Posterior vena cava (tissue), 2 donors: ENCODE measurements at places on chromosomes 7 and 10. TPM values are rescaled to one million over a fixed set of nuclear protein-coding genes. Genes with fewer than 3 reads are reported as not detected.

Gene CYP3A5
- 0.62 TPM for total RNA-seq

Gene RASA4
- 47.9 TPM for total RNA-seq

Gene TLX1
- not detected for total RNA-seq

Gene GJD4
- total RNA-seq = not detected

Gene URGCP
- 27.9 TPM for total RNA-seq

Gene BMPER
- 5.6 TPM for total RNA-seq

- no peak for DNase-seq
Observed at GRCh38 chr10:117148284-117148683, 10.2 kb upstream of the VAX1 start.

GRCh38 chr10:55062349-55062748 is 261.3 kb upstream of the PCDH15 start:
- DNase-seq = no peak

DNA sequence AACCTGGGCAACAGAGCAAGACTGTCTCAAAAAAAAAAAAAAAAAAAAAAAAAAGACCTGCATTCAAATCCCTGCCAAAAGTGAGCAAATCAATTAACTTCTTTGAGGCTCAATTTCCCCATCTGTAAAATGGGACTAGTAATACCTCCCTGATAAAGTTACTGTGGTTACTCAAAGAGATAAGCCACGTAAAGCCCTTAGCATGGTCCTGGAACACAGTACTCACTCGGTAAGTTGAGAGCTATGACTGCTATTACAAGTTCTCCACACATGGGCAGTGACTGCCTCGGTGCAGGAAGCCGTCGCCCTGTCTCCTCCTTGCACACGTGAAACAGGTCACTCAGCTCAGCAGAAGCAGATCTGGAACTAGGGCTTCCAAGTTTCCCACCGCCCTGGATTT is 37.9 kb downstream of the DDIT4 start:
- DNase-seq = no peak

DNA sequence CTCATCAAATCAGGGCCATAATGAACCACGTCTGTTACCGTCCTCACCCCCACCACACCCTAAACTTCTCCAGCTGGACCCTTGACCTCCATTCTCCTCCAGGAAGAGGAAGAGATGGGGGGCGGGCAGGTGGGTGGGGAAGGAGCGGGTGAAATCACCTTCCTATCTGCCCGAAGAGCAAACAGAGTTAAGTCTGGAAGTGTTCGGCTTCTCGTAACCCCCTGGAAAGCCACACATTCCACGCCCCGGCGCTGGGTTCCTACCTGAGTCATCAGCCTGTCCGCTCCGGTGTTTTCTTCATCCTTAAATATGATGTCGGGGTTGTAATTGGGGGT is 736 bp downstream of the SHH start:
- no peak for DNase-seq

GRCh38 chr7:70830060-70830395 is 301.9 kb upstream of the GALNT17 start:
- no peak for DNase-seq

- no peak for DNase-seq
Observed at GRCh38 chr7:3493499-3493898, 192.4 kb downstream of the SDK1 start.

DNA sequence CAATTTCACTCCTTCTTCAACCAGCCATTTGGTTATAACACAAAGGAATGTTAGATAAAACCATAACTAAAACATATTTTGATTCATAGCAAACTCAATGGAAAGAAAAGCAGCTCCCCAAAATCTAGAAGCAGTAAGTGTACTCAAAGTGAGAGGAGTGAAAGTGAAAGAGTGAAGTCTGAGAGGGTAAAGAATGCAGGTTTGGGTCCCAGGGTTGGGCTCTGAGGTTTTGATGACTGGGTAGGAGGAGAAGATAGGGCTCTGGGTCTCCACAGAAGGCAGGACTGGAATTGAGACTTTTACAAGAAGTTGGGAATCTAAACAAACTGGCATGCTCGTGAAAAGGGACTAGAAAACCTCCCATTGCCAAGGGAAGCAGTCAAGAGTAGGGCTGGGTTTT is 85.4 kb upstream of the RSU1 start:
- DNase-seq = no peak

DNA sequence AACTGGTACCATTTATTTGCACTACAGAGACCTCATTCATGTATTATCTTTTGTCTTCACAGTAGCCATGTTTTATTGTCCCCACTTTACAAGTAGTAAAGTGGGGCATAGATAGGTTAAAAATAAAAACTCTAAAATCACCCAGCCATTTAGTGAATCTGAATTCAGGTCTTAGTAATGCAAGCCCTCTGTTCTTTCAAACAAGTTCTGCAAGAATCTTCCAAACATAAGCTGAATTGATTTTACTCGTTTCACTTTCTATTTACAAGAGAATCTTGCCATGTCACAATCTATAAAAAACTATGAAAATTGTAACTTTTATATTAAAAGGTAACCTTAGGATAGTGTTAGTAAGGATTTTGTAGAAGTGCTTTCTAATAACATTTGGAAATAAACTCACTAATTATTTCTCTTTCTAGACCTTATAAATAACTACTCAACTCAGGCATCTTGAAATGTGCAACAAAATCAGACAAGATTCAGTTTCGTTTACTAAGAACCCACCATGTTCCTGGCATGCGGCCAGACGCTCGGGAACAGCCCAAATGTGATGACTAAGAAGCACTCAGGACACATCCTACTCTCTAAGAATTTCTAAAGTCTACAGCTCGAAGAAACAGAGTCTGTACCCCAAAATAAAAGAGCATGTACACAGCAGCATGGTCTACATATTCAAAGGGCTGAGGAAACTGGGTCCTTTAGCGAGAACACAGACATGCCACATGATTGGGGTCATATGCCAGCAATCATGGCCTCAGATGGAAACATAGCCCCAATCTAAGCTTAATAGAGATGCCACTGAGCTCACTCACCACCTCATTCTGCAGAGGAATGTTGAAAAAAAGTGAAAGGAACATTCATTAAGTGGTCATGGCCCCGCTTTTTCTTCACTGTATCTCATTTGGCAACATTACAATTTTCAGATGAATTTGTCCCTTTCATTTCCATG is 167.6 kb downstream of the AMPH start:
- DNase-seq = peak; percentile 91

DNA sequence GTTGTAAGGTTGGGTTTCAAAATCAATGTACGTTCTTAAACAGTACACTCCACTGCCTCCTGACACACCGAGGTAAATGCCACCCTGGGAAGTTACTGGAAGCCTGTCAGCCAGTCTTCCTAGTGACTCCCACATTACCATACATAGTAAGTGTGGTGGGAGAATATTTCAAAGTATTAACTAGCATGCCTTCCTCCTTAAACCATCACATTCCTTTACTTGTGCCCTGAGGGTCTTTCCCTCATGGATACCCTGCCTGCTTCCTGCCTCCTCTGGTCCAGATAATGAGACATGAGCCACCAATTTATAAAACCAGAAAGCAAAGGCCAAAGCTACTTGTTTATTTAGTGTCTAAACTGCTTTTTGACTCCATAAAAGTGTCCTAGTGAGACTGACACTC is 23.3 kb upstream of the SORCS3 start:
- no peak for DNase-seq

DNA sequence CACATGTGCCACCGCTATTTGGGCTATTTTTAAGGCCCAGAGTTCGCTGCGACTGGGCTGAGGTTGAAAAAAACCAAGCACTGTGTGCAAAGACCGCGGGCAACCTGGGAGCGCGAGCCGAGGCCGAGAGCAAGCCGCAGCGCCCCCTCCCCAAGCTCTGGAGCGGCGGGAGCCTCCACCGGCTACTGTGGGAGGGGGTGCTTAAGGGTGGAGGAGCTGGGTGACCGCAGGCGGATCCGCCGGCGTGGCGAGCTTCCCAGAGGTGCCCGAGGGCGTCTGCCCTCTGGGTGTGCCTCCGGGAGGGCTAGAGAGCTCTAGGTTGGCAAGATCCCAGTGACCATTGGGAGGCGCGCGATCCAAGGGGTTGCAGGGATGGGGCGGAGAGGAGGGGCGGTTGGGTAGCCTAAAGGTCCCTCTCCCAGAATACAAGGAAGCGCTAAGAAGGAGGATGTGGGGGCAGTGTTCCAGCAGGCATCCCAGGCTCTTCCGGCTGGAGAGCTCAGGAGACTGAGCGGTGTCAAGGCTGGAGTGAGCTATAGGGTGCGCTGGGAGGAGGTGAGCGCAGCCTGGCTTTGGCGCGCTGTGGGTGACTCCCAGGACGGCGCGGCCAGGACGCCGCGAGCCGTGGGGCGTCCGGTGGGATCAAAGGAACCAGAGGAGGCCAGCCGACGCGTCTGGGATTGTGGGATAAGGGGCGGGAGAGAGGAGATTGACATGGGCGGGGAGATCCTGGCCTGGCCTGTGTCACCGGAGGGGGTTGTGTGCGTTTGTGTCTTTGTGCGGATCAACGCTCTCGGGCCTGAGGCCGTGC is 8.0 kb downstream of the DLX5 start:
- DNase-seq = no peak

- DNase-seq = no peak
Observed at GRCh38 chr7:68209486-68209885, 1212.9 kb downstream of the TYW1 start.

DNA sequence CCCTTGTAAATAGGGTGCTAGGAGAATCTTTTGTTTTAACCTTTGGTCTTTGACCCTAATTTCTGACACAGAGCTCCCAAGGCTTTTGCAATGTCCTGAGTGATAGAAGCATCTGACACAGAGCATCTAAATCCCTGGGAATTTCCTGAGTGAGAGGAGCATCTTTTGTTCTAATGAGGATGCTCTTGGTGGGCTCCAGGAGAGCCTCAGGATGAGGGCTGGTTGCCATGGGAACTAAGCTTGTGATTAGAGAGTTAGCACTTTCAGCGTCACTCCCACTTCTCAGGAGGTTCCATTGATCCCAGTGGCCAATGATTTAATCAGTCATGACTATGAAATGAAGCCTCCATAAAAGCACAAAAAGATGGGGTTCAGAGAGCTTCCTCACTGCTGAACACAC is 264.8 kb downstream of the KIF20B start:
- DNase-seq = no peak

- DNase-seq = no peak
Observed at GRCh38 chr10:3727268-3727667, 57.7 kb downstream of the KLF6 start.

DNA sequence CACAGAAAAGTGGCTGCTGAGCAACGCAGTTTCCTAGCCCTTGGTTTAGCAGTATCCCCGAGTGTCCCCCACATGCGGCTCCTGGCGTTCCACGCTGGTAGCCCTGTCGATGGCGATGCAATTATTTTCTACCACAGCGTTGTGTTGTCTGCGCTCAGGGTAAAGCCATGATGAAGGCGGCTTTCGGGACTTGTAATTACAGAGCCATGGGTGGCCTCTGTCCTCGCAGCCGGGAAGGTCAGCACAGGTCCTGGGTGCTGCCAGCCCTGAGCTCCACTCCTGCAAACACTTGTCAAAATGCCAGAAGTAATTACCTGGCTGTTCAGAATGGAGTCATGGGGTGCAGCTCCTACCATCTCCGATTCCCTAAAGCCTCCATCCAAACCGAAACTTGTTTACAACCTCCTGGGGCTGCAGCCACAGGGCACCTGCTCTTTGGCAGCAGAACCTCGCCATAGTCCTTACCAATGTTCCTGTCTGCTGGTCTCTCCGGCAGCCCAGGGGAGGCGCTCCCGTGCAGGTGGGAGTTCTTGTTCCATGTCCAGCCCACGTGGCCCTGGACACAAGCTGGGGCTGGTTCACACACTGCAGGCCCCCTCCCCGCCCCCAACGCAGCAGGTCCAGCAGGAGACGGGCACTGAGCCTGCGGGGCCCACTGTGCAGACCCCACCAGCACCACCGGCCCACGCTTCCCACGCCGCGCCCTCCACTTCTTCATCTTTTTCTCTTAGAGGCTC is 512.6 kb downstream of the PTPRN2 start:
- DNase-seq = peak; percentile 78

- peak; percentile 51 for DNase-seq
Observed at GRCh38 chr10:97538411-97538810, 34.2 kb upstream of the ANKRD2 start.

- DNase-seq = no peak
Observed at GRCh38 chr10:124728830-124729661, 15.1 kb downstream of the FAM53B start.

- DNase-seq = no peak
Observed at GRCh38 chr7:74230446-74231231, 20.8 kb downstream of the LAT2 start.
